ENCODE measurements at places on chromosomes 7 and 10. TPM values are rescaled to one million over a fixed set of nuclear protein-coding genes. Genes with fewer than 3 reads are reported as not detected.

The ACSL5 gene
- total RNA-seq, result not detected

The ZNF853 gene
- total RNA-seq, result 9.3 TPM

DNA sequence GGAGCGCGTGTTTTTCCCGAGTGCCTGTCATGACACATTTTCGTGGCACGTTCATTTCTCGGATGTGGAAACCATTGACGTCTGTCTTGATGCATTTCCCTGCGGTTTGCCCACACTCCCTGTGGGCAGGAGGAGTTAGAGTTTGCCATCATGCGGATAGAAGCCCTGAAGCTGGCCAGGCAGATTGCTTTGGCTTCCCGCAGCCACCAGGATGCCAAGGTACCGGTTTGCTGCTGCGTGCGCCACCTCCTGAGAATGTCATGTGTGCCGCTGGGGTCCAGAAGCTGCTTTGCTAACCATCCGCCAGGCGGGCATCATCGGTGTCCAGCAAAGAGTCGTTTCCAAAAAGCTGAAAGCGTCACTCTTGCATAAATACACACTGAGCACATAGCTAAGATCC lies 40.9 kb upstream of the BTBD16 start:
- DNase-seq, result no peak
- H3K36me3 ChIP-seq, result peaks cover 38% of the 10 kb centered on the region
- no peak overlapping the region for H3K27ac ChIP-seq
- no peaks in the 10 kb centered on the region for H3K4me1 ChIP-seq
- no peaks in the 10 kb centered on the region for H3K27me3 ChIP-seq
- H3K4me3 ChIP-seq, result no peak overlapping the region

The COBL gene
- 52.3 TPM for total RNA-seq

GRCh38 chr10:8628351-8628750 lies 573.9 kb downstream of the GATA3 start:
- no peak overlapping the region for H3K27ac ChIP-seq
- no peaks in the 10 kb centered on the region for H3K4me1 ChIP-seq
- no peak for DNase-seq
- H3K36me3 ChIP-seq, result no peaks in the 10 kb centered on the region
- H3K4me3 ChIP-seq, result no peak overlapping the region
- no peaks in the 10 kb centered on the region for H3K27me3 ChIP-seq

- no peak overlapping the region for H3K27ac ChIP-seq
- no peaks in the 10 kb centered on the region for H3K4me1 ChIP-seq
- H3K4me3 ChIP-seq, result no peak overlapping the region
- no peak for DNase-seq
- no peaks in the 10 kb centered on the region for H3K27me3 ChIP-seq
- H3K36me3 ChIP-seq, result peaks cover 3% of the 10 kb centered on the region
Measured at GRCh38 chr10:88147000-88147798, 283.8 kb downstream of the PTEN start.

The SNCG gene
- total RNA-seq, result 5.5 TPM

The LIPK gene
- not detected for total RNA-seq

The CPA2 gene
- total RNA-seq, result 0.29 TPM

- H3K36me3 ChIP-seq, result peaks cover 14% of the 10 kb centered on the region
- H3K4me3 ChIP-seq, result no peak overlapping the region
- H3K27ac ChIP-seq, result no peak overlapping the region
- no peaks in the 10 kb centered on the region for H3K27me3 ChIP-seq
- H3K4me1 ChIP-seq, result no peaks in the 10 kb centered on the region
Measured at GRCh38 chr7:21373031-21373430, 54.9 kb upstream of the SP4 start.

DNA sequence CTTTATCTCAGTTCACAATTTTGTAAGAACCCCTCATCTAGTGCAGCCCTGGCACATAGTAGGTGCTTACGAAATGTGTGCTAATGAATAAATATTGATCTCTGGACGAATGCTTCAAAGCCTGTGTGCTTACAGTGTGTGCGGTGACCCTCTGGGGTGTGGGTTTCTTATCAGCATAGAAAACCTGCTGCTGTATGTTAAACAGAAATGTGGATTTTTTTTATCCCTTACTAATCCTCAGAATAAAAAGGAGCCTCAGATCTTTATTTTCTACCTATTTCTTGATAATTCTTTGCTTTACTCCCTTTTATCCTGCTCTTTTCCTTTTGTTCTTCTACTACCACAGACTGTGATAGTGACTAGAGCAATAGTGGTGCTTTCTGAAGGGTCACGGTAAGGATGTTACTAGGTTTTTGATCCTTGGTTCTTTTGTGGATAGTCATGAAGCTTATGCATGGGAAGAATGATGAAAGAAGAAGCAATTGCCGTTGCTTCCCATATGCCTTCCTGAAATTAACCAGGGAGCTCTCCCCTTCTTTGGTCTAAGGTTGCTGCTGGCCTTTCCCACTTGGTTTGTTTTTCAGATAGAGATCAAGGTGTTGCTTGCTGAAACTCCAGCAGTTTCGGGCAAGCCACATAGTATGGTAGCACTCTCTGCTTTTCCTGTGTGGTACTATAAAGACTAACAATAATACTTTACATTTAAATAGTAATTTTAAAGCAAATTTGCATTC lies 44.7 kb downstream of the SPAG6 start:
- no peak overlapping the region for H3K4me3 ChIP-seq
- H3K4me1 ChIP-seq, result no peaks in the 10 kb centered on the region
- no peaks in the 10 kb centered on the region for H3K36me3 ChIP-seq

DNA sequence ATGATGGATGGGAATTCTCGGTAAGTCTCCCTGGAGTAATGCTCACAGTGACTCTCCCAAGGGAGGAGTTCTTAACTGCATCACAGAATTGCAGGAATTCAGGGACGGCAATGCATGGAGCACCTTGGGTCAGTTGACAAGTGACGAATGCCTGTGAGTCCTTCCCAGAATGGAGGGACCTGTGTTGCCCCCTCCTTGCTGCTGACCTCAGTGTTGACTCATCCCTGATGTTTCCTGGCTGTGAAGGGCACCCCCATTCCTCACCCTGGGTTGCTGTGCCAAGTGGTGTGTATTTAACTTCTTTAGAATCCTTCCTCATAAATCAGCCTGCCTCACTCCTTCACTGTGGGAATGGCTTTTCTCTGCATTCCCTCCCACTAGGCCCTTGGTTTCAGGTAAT lies 98.9 kb downstream of the LRMDA start:
- no peaks in the 10 kb centered on the region for H3K27me3 ChIP-seq
- no peak for DNase-seq
- no peaks in the 10 kb centered on the region for H3K36me3 ChIP-seq

DNA sequence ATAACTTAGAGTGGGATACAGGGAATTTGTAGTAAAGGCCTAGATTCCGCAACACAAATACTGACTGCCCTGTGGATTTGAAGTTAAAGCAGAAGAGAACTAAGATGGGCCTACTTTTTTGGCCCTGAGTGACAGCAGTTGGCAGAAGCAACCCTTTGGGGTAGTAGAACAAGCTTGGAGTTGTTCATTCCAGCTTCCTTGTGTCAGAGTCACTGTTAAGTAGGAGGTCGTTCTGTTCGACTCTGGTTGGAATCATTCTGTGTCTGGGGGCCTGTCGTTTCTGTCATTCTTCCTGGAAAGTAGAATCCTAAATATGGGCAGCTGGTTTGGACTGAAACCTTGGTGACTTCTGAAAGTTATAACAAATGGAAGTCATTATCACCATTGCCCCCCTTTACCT lies 865.9 kb downstream of the LRMDA start:
- DNase-seq, result no peak
- no peaks in the 10 kb centered on the region for H3K36me3 ChIP-seq
- no peaks in the 10 kb centered on the region for H3K27me3 ChIP-seq
- no peak overlapping the region for H3K4me3 ChIP-seq
- no peaks in the 10 kb centered on the region for H3K4me1 ChIP-seq

The C7orf33 gene
- total RNA-seq, result not detected

- DNase-seq, result no peak
- no peaks in the 10 kb centered on the region for H3K4me1 ChIP-seq
- H3K4me3 ChIP-seq, result no peak overlapping the region
- H3K27ac ChIP-seq, result no peak overlapping the region
Measured at GRCh38 chr7:156219307-156220077, 407.2 kb upstream of the SHH start.

GRCh38 chr10:58773944-58774343 lies 261.3 kb downstream of the BICC1 start:
- H3K27me3 ChIP-seq, result no peaks in the 10 kb centered on the region
- DNase-seq, result no peak
- no peak overlapping the region for H3K27ac ChIP-seq
- H3K4me1 ChIP-seq, result no peaks in the 10 kb centered on the region

DNA sequence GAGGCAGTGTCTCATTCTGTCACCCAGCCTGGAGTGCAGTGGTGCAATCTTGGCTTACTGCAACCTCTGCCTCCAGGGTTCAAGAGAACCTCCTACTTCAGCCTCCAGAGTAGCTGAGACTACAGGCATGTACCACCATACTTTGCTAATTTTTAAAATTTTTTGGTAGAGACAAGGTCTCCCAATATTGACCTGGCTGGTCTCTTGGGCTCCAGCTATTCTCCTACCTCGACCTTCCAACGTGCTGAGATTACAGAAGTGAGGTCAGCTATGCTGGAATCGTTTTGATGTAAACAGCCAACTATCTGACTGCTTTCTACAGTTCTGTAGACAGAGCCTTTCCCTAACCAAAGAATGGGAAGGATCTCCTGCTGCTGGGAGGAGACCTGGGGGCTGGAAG lies 375.8 kb downstream of the GATA3 start:
- no peak overlapping the region for H3K4me3 ChIP-seq
- no peaks in the 10 kb centered on the region for H3K36me3 ChIP-seq
- H3K4me1 ChIP-seq, result no peaks in the 10 kb centered on the region
- H3K27me3 ChIP-seq, result no peaks in the 10 kb centered on the region

GRCh38 chr10:92868557-92868956 lies 20.2 kb downstream of the EXOC6 start:
- H3K27ac ChIP-seq, result no peak overlapping the region
- no peaks in the 10 kb centered on the region for H3K4me1 ChIP-seq
- no peak for DNase-seq

DNA sequence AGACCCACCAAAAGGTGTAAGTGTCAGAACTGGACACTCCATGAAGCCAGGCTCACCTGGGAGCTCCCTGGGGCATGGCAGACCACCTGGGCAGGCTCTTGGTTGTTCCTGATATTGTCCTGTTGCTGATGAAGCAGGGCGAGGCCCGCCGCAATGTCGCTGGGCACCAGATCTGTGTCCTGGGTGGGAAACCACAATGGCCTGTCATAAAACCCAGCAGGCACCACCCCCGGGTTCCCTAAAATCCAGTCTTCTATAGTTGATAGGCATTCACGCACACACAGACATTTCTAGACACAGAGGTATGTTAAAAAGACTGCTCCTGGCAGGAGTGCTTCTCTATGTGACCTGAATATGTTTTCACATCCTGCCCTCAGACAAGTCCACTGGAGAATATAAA lies 15.0 kb downstream of the DAGLB start:
- H3K27ac ChIP-seq, result no peak overlapping the region
- no peak for DNase-seq
- peaks cover 30% of the 10 kb centered on the region for H3K36me3 ChIP-seq
- no peaks in the 10 kb centered on the region for H3K4me1 ChIP-seq
- H3K4me3 ChIP-seq, result no peak overlapping the region
- H3K27me3 ChIP-seq, result no peaks in the 10 kb centered on the region

- H3K27me3 ChIP-seq, result no peaks in the 10 kb centered on the region
- no peaks in the 10 kb centered on the region for H3K4me1 ChIP-seq
- peak; percentile 43 for DNase-seq
- peaks cover 7% of the 10 kb centered on the region for H3K36me3 ChIP-seq
Measured at GRCh38 chr7:17298840-17299482, 509 bp downstream of the AHR start.

GRCh38 chr7:52944921-52945320 lies 90.5 kb upstream of the POM121L12 start:
- no peak overlapping the region for H3K27ac ChIP-seq
- no peak for DNase-seq
- H3K27me3 ChIP-seq, result no peaks in the 10 kb centered on the region

DNA sequence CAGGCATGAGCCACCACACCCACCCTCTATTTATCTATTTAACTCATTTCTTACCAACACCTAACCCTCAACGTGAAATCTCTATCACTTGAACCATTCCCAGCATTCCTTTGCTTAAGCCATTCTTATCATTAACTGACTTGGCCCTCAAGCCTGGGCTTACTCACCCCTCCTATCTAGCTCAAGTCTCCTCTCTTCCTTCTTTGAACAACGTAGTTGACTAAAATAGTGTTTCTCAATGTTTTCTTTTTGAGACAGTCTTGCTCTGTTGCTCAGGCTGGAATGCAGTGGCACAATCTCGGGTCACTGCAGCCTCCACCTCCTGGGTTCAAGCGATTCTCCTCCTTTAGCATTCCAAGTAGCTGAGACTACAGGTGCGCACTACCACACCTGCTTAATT lies 7.0 kb downstream of the ANXA7 start:
- peaks cover 3% of the 10 kb centered on the region for H3K36me3 ChIP-seq
- H3K4me3 ChIP-seq, result no peak overlapping the region
- H3K27me3 ChIP-seq, result no peaks in the 10 kb centered on the region
- DNase-seq, result no peak
- H3K27ac ChIP-seq, result no peak overlapping the region

- peaks cover 3% of the 10 kb centered on the region for H3K27me3 ChIP-seq
- no peaks in the 10 kb centered on the region for H3K36me3 ChIP-seq
- H3K4me1 ChIP-seq, result 0 out of 2 replicates have a peak, but pooled peaks cover 4% of the 10 kb centered on the region
- no peak overlapping the region for H3K27ac ChIP-seq
- H3K4me3 ChIP-seq, result no peak overlapping the region
Measured at GRCh38 chr10:48605786-48606529, 1.1 kb upstream of the ARHGAP22 start.

The ASAH2 gene
- total RNA-seq, result 5.9 TPM

The ASB10 gene
- total RNA-seq, result not detected
